ENCODE measurements at places on chromosomes 6 and 20.

DNA sequence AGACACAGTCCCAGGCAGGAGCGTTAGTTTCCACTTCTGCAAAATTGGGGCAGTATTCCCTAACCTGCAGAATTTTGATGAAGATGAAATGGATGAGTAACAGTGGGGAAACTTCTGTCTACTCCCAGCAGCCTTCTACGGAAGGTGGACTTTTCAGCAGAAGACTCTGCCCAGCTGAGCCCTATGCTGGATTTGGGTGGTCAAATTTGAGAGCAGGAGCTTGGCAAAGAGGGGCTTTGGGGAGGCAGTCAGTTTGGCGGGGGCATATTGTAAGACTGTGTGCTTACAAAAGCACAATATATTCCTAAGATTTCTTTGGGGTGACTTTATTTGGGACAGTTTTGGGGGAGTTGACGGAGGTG lies 5.4 kb upstream of the SDCBP2 start:
- no peak for DNase-seq

DNA sequence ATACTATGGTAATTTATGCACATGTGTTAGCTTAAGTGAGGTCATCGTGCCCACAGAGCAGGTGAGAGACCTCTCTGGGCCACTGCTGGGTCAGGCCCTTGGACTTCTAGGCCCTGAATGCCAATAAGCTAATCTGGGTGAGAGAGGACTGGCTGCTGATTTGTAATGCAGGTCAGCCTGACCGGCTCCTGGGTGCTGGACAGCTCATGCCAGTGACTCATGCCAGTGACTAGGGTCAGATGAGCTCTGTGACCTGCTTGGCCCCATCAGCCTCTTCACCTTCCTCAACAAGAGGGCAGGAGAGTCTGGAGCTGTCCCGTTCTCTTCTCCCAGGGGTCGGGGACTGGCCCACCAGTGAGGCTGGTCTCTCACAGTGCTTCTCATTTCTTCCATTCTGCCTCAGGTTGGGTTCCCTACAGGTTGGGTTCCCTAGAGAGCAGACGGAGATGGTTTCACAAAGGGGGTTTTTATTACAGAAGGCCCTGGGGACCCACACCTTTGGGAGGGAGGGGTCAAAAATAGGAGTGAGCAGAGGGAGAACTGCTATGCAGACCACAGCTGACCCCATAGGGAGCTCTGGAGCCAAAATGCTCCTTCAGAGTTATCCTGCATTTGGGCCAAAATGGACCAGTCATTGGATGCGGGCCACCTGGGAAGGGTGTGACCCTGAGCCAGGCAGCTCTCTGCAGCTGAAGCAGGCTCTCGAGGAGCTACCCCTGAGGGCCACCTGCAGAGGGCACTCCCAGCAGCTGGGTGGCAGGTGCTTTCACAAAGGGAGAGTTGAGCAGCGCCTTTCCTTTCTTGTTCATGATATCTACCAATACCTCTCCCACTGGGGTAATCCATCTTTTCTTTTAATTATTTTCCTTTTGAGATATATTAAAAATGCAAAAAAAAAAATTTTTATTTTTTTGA lies 2.2 kb upstream of the OXT start:
- no peak for DNase-seq

DNA sequence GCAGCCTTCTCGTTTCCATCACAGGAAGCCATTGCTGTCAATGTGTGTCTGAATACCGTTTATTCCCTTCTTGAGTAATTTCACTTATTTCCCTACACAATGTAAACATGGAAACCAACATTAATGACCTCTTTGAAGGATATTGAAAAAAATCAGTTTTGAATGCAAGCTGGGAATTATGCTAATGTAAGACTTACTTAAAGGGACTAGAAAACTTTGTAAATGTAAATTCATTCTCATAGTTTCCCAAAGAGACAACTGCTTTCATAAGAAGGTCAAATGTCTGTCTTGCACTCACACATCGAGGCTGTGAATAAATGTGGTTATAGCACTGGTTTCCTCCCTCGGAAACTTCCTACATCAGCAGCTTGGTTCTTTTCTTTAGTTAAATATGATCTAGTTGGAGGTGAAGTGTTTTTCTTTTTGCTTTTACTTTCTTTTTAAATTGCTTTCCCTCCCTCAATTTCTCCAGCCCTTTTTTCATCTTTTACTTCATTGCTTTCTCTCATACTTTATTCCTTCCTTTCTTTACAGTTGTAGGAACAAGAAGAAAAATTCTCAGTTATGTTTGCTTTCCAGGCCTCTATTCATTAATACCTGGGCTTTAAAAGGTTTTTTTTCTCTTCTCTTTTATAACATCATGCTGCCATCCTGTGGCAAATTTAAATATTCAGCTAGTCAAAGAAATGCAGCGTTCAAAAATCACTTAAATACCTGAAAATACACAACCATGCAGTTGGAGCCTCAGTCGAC lies 108.3 kb downstream of the TNFAIP3 start:
- DNase-seq = no peak

DNA sequence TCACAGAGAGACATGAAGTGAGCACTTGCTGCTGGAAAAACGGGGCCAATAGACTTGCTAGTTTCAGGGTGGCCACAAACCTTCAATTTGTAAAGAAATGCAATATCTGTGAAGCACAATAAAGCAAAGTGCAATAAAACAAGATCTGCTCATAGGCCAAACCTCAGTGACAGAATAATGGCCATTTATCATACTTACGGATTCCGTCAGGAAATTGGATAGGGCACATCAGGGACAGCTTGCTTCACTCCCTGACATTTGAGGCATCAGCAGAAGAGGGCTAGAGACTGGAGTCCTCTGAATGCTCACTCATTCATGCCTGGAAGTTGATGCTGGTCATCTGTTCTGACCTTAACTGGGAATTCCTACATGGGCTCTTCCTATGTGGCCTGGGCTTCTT lies 165.5 kb upstream of the OPRM1 start:
- no peak for DNase-seq

- no peak for DNase-seq
Observed at GRCh38 chr6:161890832-161891297, 617.0 kb upstream of the AGPAT4 start.

- DNase-seq = peak; percentile 36
Observed at GRCh38 chr6:158780246-158780884, 38.8 kb downstream of the EZR start.

GRCh38 chr20:23203951-23204730 lies 118.0 kb upstream of the CD93 start:
- DNase-seq = no peak

DNA sequence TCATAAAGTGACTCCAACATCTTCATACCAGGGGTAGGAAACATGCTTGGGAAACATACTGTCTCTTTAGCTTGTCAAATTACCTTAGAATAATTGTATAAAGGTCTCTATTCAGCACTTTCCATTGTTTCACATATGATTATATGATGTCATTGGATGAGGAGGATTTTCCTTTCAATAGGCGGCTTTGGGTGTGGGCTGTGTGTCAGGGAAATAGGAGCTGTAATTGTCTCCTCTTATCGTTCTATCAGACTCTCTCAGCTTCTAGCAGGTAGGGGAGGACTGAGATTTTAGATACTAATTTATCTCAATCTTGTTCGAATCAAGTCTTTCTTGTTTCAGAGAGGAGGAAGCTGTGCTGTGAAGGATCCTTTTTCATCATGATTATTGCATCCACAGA lies 179.4 kb upstream of the OLIG3 start:
- DNase-seq = no peak

DNA sequence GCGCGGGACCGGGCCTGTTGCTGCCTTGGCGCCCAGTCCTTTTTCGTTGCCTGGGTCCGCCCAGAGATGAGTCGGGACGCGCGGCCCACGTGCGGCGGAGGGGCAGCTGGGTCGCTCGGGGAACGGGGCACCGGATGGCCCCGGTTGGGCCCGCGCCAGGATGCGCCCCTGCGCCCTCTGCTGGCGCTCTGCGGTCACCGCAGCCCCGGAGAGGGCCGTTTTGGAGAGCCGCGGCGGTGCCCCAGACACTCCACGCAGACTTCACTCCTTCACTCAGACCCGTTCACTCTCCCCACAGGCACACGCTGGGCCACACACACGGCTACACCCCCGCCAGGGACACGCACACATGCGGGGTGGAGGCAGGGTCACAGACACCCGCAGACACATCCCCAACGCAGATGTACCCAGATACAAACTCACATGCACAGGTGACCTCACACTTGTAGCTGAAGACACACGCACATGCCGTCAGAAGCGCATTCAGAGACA lies 38.8 kb downstream of the SRC start:
- peak; percentile 92 for DNase-seq

GRCh38 chr6:117681162-117681741 lies 6.0 kb downstream of the NUS1 start:
- no peak for DNase-seq

GRCh38 chr6:46985943-46986342 lies 56.2 kb downstream of the ADGRF1 start:
- no peak for DNase-seq

GRCh38 chr6:157139054-157139708 lies 184.1 kb downstream of the TMEM242 start:
- DNase-seq = no peak

DNA sequence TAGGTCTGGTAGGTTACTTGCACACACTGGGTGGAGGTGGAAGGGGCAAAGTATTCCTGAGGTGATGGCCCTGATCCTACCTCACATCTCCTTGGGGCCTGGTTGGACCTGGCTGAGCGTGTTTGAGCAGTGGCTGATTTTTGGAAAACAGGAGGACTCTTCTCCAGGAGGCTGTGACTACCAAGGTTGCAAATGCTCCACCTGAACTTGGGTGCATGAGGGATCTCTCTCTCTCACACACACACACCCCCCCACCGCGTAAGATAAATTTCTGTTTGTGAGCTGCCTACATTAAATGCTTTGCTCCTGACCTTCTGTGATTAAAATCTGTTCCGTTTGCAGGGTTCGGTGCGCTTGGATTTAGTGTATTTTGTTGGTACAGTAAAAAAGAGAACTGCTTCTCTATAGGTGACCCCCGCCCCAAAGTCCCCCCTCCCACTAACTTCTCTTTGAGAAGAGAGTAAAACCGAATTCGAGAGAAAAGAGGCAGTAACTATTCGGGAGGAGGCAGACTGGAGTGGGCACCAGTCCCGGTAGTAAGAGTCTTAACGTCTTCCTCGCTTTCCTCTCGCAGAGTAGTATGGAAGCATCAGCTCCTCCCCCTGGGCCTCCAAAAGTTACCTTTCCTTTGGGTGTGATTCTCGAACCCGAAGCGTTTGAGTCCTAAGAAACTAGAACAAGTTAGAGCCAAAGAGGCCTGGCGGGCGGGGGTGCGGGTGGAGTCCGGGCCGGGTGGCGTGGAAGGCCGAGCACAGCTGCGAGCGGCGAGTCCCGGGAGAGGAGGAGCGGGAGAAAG lies 585 bp upstream of the DSE start:
- DNase-seq = no peak

GRCh38 chr6:156021746-156022396 lies 566.2 kb upstream of the NOX3 start:
- no peak for DNase-seq

- no peak for DNase-seq
Observed at GRCh38 chr6:159168536-159169192, 536 bp upstream of the FNDC1 start.

DNA sequence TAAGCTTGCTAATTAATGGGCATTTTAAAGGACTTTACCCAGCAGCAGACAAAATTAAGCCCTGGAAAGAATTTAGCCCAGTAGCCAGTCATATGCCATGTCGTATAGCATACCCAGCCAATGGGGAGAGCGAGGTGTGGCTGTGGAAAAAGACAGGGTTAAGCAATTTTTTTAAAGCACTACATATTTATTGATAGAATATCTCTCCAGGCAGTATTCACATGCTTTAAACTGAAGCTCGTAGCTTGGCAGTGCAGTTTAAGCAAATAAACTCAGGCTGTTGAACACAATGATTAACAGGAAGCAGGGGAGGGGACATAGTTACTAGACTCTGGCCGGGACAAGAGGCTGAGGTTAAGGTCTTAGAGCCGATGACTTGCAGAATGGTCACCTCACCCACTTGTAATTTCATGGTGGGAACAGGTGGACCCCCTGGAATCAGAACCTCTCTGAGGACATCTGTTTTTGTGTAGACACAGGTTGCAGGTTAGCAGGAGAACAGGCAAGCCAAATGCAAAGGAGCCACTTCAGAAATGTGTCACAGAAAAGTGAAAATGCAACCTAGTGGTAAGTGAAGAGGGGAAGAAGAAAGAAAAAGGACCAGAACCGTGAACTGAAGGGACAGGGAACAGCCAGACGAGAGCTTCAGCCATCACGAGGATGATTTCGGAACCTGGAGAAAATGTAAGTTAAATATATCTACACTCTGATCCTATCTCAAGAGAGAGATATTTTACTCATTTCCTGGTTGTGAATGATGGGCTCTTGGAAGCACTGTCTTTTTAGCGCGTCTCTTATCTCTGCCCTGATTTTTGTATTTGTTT lies 7.2 kb downstream of the GCNT2 start:
- peak; percentile 67 for DNase-seq

GRCh38 chr6:144559865-144560593 lies 274.9 kb downstream of the UTRN start:
- DNase-seq = peak; percentile 68

GRCh38 chr20:36167902-36168503 lies 13.5 kb downstream of the EPB41L1 start:
- DNase-seq = no peak
